Hepatocyte (in vitro differentiated cells): ENCODE measurements at places on chromosomes 2 and 18.
A peak's percentile ranks its signal among the peaks of the same experiment; 100 is the strongest.

DNA sequence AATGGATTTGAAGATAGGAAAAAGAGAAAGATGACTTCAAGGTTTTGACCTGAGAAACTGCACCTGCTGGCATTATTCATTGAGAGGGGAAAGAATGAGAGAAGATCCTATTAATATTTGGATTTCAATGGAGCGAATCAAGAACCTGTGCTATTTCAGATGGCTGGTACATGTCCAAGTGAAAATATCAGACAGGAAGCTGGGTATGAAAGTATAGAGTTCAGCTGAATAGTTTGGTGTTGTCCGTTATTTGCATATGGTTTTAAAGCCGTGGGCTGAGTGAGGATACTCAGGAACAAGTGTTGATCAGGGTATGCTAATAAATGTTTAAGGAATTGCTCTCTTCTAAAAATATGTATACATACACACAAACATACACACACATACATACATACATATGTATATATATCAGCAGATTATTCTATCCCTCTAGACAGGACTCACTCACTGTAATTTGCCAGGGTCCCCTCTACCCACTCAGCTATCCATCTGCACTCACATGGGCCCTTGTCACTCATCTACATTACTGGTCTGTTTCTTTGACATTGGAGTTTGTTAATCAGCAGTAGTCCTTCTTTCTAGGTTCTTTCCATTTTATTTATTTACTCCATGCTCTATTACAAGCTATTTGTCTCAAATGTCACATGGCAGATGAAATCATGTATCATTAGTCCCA, 33.9 kb upstream of the IKZF2 start:
- no peak for DNase-seq

DNA sequence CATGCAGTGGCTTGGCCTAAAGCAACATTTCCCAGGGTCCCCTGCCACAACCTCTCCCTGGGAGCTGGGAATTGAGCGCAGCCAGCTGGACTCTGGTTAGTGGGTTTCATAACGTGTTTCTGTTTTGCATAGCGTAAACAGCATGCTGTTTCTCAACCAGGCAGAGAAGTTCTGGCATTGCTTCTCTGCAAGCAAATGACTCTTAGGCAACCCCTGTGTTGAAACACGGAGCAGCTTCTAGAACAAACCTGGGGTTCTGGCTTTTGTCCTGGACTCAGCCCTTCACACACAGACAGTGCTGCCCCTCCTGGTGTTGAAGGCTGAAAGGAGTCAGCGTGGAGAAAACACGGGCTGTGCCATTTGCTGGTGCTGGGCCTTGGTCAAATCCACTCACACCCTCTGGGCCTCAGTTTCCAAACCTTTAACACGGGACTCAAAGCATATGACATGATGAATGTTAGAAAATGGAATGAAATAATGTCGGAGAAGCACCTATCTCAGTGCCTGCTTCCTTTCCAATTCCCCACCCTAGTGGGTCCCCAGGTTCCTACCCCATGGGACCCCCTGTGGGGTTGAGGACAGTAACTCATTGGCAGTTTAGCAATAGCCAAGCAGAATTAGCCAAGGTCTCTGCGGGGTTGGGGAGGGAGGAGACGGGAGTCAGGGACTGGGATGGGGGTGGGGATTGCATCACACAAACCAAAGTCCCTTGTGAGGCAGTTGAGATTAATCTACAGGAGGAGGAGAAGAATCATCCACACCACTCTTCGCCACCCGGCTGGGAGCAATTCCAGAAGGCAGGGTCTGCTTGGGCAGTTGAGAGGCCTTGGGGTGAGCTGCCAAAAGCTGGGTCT, 30.2 kb upstream of the IL1R2 start:
- DNase-seq = peak; percentile 82

GRCh38 chr18:44325903-44326635, 354.6 kb upstream of the SETBP1 start:
- peak; percentile 79 for DNase-seq

DNA sequence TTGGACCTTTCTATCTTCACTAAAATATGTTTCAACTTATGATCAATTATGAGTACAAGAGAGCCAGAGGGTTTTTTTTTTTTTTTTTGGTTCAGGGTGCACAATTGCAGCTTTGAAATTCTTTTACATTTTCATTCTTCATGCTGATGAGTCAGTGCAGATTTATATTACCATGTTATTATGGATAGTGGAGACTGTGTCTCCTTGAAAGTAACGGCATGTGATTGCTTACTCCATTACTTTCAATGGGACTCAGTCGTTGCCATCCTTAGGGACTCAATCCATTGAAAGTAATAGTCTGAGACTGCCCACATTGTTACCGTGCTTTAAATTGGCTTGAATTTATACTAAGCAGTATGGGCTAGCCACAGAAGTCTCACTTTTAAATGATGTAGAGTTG, 286.5 kb upstream of the FANCL start:
- no peak for DNase-seq

- DNase-seq = peak; percentile 45
Observed at GRCh38 chr2:29130295-29130694, 15.1 kb downstream of the CLIP4 start.

- DNase-seq = no peak
Observed at GRCh38 chr2:16737812-16738211, 72.2 kb upstream of the CYRIA start.

- DNase-seq = peak; percentile 79
Observed at GRCh38 chr2:26344581-26345282, 1.2 kb upstream of the SELENOI start.

DNA sequence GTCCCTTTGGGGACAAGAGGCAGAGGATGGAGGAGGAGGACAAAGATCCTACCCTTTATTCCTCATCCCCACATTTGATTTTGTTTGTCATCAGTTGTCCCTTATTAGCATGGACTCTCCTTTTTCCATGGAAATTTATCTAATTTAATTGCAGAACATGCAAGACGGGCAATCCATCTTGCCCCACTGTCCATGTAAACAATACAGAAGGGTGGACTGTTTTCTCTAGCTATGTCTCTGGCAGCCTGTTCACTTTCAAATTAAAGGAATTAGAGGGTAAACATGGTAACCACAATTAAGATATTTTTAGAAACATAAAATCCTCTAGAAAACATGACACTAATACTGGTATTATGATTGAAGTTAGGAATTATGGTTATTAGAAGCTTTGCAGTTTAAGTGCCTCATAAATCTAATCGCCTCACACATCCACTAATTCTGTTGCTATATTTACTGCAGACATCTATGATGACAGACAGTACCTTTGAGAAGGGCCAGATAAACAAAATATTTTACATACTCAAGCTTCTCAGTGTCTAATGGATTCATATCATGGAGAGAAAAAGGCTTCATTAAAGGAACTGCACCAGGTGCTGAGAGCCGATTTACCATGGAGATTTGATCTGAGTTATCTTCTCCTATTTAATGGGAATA, 215.5 kb downstream of the LNPK start:
- no peak for DNase-seq

DNA sequence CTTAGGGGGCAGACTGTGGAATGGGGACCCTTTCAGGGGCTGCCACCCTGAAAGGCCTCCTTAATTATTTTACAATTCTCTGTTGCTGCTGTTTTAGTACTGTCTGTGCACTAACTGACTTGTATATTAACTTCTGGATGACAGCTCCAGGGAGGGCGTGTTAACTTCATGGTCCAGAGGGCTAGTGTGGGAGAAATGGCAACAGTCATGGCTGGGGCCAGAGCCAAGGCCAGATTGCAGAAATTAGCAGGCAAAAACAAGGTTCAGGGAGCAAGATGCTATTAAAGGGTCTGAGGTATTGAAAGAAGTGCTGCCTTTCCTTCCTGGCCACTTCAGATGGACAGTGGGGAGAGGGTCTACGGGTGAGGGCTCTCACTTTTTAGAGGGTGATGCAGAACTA, 9.1 kb downstream of the WIPF1 start:
- no peak for DNase-seq

GRCh38 chr2:1717113-1717512, 27.2 kb downstream of the PXDN start:
- DNase-seq = no peak

DNA sequence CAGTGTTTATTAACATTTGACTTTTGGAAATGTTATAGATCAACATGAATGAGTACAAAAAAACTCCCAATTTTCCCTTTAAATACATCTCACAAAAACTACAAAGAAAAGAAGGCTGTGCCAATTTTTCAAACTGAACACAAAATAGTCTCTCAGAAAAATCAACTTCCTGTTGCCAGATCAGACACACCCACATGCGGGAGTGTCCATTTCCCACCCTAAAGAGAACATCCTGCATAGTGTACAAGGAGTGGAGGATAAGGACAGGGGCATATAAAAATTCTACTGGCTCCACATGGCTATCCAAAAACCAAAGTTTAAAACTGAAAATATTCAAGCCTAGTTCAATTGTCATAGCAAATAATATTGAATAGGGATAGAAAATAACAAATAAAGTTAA, 165.3 kb downstream of the ATAD2B start:
- DNase-seq = no peak

DNA sequence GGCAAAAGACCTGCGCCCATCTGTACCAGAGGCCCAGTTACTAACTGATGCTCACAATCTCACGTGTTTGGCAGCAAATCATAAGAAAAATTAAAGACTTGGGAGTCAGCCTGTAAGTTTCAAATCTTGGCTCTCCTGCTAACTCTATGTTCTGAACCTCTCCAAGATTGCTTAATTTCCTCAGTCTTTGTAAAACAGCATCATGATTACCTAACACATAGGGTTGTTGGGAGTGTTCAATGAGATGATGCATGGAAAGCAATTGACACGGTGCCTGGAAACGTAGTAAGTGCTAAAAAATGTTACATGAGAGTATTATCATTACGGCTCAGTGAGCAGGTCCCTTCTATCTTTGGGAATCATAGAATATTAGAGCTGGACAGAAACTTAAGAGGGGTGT, 497.6 kb upstream of the TCF4 start:
- no peak for DNase-seq

DNA sequence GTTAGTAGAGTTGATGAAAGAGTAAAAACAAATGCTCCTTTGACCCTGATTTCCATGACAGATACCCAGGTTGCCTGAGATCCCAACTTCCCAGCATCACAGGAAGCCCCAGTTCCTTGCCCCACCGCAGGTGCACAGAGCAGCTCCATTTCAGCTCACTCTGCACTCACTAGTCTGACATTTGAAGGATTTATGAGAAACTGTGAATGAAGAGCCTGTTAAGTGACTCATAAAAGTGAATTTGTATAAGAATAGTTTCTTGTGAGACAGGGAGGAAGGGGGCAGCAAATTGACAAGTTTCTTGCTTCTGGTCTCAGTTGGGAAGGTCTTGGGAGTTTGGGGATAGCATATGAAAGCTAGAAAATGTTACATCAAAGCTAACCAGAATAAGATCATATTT, 248.7 kb upstream of the ATP5MC3 start:
- no peak for DNase-seq

GRCh38 chr2:100984892-100985307, 17.2 kb upstream of the RPL31 start:
- DNase-seq = peak; percentile 87

DNA sequence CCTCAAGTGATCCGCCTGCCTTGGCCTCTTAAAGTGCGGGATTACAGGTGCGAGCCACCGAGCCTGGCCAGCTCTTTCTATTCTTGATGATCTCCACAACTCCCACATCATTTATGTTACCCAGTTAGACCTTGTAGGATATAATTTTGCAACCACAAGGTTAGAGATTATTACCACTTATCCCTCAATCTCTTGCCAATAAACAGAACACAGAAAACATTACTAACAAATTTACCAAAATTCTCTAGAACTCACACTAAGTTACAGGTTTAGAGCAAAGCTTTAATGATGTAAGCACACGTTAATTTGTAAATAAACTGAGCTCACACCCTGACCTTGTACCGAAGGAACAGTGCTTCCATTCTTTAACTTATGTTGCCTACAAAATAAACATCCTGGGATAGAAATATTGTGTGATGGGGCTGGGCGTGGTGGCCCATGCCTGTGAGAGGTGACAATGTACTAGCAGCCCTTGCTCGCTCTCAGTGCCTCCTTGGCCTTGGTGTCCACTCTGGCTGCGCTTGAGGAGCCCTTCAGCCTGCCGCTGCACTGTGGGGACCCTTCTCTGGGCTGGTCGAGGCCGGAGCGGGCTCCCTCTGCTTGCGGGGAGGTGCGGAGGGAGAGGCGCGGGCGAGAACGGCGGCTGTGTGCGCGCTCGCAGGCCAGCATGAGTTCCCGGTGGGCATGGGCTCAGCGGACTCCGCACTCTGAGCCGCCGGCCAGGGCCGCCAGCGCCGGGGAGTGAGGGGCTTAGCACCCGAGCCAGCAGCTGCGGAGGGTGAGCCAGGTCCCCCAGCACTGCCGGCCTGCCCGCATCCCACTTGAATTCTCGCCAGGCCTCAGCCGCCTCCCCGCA, 42.1 kb upstream of the ITSN2 start:
- no peak for DNase-seq

- DNase-seq = no peak
Observed at GRCh38 chr2:37569986-37570679, 101.3 kb downstream of the CDC42EP3 start.

DNA sequence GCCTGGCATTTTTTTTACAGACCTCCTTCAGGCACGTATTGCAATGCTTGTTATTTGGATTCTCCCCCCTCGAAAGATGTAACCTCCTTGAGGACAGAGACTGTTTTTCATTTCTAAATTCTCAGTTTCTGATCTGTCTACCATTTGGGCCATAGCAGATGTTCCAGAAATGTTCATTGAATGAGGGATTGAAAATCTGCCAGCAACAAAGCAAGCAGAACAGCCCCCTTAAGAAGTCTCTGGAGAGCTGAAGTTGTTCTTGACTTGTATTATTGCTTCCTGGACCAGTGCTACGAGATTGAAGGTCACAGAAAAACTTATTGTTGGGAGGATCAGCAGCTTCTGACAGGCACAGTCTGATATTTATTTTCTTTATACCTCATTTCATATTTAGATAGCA, 355.5 kb downstream of the EPHA4 start:
- DNase-seq = no peak

DNA sequence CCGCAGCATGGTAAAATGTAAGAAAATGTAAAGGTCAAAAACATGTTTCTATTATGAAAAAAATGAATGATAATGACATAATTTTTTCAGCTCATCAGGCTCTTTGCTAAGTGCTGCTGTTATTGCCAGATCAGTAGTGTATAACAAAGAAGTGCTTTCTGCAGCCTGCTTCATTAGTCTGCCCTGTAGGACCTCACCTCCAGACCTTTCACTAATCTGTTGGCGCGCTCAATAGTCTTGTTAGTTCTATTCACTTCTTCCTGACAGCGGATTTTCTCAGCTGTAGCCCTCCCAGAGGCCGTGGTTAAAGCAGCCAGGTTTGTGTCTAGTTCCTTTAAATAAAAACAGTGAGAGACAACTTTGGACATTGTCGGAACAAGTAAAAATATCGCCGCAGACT, 97.7 kb downstream of the CDCA7 start:
- DNase-seq = no peak

DNA sequence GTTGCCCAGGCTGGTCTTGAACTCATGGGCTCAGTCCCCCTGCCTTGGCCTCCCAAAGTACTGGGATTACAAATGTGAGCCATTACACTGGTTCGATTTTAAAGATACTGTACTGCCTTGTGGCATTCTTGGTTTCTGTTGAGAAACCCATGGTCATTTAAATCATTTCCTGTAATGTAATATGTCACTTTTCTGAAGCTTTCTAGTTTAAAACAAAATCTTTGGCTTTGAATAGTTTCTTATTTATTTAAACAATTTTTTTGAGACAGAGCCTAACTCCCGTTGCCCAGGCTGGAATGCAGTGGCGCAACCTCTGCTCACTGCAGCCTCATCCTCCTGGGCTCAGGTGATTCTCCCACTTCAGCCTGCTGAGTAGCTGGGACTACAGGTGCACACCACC, 8.9 kb downstream of the ZNF512 start:
- DNase-seq = no peak

- peak; percentile 66 for DNase-seq
Observed at GRCh38 chr2:133421516-133422324, 146.5 kb downstream of the NCKAP5 start.
